ENCODE measurements at places on chromosomes 7 and 10.

GRCh38 chr7:151455690-151456089, 15.7 kb upstream of the CRYGN start:
- no peaks in the 10 kb centered on the region for H3K4me1 ChIP-seq
- DNase-seq = no peak
- no peaks in the 10 kb centered on the region for H3K36me3 ChIP-seq
- no peaks in the 10 kb centered on the region for H3K27me3 ChIP-seq

- H3K36me3 ChIP-seq = no peaks in the 10 kb centered on the region
- H3K4me3 ChIP-seq = no peak overlapping the region
- H3K27ac ChIP-seq = no peak overlapping the region
- H3K27me3 ChIP-seq = peaks cover 6% of the 10 kb centered on the region
- no peak for DNase-seq
Observed at GRCh38 chr10:124449170-124450011, 444 bp downstream of the NKX1-2 start.

- no peak overlapping the region for H3K4me3 ChIP-seq
- no peaks in the 10 kb centered on the region for H3K27me3 ChIP-seq
Observed at GRCh38 chr10:11392776-11393175, 218.7 kb downstream of the USP6NL start.

- no peak for DNase-seq
- no peak overlapping the region for H3K4me3 ChIP-seq
- H3K27me3 ChIP-seq = no peaks in the 10 kb centered on the region
- H3K27ac ChIP-seq = no peak overlapping the region
- H3K4me1 ChIP-seq = no peaks in the 10 kb centered on the region
Observed at GRCh38 chr10:119454316-119454715, 88.2 kb downstream of the RGS10 start.

DNA sequence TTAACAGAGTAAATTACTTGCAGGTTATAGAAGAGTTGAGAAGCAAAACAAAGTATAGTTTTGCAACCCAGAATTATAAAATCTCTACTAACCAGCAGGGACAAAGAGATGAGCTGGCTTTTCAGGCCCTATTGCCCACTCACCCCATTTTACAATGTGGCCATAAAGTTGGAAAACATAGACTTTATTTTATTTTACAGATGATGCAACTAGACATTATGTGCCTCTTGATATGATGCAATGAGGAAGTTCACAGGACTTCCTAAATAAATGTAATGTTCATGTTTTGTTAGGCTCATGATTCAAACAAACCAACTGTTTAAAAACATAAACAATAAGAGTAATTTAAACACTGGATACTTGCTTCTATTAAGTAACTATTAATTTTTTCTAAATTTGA, 141.1 kb upstream of the WNT16 start:
- H3K4me1 ChIP-seq = no peaks in the 10 kb centered on the region
- H3K27me3 ChIP-seq = no peaks in the 10 kb centered on the region
- no peak overlapping the region for H3K27ac ChIP-seq
- no peak for DNase-seq

All from naive thymus-derived CD4-positive, alpha-beta T cell (primary cell).